ENCODE measurements at places on chromosomes 3 and 15. TPM values are rescaled to one million over a fixed set of nuclear protein-coding genes. Genes with fewer than 3 reads are reported as not detected.

Gene C2CD4A
- 0.34 TPM for total RNA-seq

DNA sequence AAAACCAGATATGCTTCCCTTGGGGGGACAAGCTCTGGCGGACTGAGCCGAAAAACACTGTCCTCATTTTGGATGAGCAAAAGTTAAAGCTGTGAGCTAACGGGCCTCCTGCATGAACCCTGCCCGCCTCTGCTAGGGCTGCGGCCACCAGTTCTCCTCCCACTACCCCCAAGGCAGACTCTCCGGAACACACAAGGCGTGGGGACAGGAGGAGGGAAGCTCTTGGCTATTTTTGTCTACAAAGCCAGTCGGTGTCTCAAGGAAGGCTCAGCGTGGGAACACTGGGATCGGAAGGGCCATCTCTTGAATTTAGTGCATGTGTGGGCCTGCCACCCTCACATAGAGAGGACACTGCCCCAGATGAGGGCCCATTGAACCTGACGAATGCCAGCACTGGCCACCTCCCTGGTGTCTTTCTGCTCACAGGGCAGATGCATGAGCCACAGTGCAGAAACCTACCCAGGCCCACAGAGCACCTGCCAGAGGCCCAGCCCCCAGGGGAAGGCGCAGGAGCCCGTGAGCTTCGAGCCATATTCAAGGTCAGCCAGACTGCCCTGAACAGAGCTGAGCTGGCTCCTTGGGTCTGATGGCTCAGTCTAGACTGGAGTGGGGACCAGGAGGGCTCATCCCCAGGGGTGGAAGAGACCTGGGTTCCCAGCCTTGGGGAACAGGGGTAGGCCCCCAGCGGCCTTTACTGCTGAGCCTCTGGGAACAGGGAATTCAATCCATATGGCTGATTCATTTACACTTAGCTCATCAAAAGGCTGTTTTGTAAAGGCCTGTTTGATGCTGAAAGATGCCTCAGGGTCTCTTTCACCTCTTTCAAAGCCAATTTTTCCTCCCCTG, 38.3 kb downstream of the HCN4 start:
- no peaks in the 10 kb centered on the region for H3K36me3 ChIP-seq
- H3K27me3 ChIP-seq = no peaks in the 10 kb centered on the region
- DNase-seq = no peak
- no peaks in the 10 kb centered on the region for H3K4me1 ChIP-seq
- H3K4me3 ChIP-seq = no peak overlapping the region

- H3K4me1 ChIP-seq = no peaks in the 10 kb centered on the region
- no peak for DNase-seq
- no peak overlapping the region for H3K4me3 ChIP-seq
Measured at GRCh38 chr15:93486407-93487117, 397.6 kb upstream of the RGMA start.

DNA sequence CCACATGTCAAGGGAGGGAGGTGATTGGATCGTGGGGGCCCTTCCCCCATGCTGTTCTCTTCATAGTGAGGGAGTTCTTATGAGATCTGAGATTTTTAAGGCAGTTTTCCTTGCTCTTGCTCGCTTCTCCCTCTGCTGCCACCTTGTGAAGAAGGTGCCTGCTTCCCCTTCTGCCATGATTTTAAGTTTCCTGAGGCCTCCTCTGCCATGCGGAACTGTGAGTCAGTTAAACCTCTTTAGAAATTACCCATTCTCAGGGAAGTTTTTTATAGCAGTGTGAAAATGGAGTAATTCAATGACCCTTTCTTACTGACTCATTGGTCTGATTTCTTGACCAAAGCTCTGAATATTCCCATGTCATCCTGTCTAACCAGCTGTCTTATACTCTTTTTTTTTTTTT, 484.4 kb upstream of the TPRG1 start:
- no peak overlapping the region for H3K4me3 ChIP-seq
- no peaks in the 10 kb centered on the region for H3K27me3 ChIP-seq
- no peak for DNase-seq
- H3K36me3 ChIP-seq = no peaks in the 10 kb centered on the region

- no peaks in the 10 kb centered on the region for H3K27me3 ChIP-seq
- peaks cover 2% of the 10 kb centered on the region for H3K4me1 ChIP-seq
- H3K27ac ChIP-seq = no peak overlapping the region
- H3K36me3 ChIP-seq = no peaks in the 10 kb centered on the region
Measured at GRCh38 chr3:1200371-1200770, 107.5 kb downstream of the CNTN6 start.

All from lung (tissue), 17 donors.